ENCODE measurements at places on chromosomes 2 and 18.

DNA sequence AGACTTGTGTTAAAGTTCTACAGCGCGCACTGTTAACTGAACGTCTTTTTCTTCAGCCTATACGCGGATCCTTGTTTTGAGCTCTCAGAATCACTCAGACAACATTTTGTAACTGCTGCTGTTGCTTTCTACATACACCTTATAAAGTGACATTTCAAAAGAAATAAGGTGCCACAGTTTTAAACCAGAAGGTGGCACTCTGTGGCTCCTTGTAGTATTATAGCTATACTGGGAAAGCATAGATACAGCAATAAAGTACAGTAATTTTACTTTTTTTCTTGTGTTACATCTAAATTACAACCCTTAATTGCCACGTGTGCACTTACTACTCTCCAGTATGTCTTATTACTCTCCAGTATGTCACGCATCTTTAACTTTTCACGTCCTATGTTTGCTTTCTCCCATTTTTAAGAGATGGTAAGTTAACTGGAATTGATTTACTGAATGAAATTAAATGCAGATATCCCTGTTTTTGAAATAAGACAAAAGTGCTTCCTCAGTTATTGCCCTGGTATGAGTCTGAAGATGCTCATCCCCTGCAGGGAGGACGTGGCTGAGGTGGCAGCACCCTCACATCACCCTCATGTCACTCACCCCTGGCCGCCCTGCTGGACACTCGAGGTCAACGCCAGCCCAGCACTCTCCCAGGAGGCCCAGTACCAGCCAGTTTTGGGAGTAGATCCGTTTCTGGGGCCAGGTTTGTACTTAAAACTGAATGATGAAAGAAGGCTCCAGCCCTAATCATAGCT is 37.8 kb downstream of the GORASP2 start:
- no peaks in the 10 kb centered on the region for H3K27me3 ChIP-seq
- H3K27ac ChIP-seq: no peak overlapping the region
- H3K4me1 ChIP-seq: peaks cover 3% of the 10 kb centered on the region
- DNase-seq: no peak
- no peak overlapping the region for H3K4me3 ChIP-seq

GRCh38 chr2:233165543-233165894 is 86.0 kb upstream of the ATG16L1 start:
- H3K27ac ChIP-seq: no peak overlapping the region
- H3K4me3 ChIP-seq: no peak overlapping the region
- DNase-seq: no peak
- H3K27me3 ChIP-seq: peaks cover 12% of the 10 kb centered on the region
- H3K36me3 ChIP-seq: no peaks in the 10 kb centered on the region
- H3K4me1 ChIP-seq: no peaks in the 10 kb centered on the region

DNA sequence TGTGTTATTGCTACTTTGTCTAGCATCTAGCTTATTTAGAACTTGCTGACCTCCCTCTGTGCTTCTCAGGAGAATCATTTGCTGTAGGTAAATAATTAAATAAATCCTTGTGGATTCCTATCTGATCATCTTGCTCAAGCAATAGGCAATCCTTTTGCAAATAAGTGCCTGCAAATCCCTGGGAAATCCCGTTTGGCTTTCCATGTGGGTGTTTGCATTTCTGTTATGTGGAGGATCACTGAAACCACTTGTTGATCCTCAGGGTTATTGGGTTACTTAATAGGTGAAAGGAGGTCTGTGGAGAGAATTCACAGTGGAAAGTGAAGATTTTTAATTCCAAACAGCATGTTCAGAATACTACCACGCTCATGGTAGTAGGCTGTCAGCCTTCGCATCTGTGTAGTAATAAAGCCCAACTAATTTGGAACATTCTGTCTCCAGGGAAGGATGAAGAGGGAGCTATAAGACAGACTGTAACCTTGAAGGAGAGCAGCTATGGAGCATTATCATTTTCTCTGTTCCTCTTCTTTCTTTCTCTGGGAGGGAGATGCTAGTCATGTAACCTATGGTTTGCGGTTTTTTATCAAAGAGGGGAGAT is 72.5 kb downstream of the GULP1 start:
- H3K36me3 ChIP-seq: no peaks in the 10 kb centered on the region
- no peak overlapping the region for H3K27ac ChIP-seq
- no peak for DNase-seq
- no peaks in the 10 kb centered on the region for H3K4me1 ChIP-seq
- H3K4me3 ChIP-seq: no peak overlapping the region

DNA sequence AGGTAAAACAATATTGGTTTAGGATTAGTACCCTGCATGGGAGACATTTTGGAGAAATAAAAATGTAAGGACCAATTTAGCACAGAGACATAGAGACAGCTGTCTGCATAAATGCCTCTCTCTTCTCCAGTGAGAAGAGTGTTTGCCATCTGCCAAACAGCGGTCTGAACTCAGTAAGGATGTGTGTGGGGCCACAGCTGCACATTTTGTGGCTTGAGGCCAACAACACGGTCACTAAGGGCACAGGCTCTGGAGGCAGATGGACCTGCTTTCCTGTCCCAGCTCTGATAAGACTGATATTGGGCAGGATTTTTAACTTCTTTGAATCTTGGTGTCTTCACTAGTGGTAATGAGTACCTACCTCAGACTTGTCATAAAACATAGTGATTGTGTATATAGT is 10.2 kb downstream of the ZBTB14 start:
- peaks cover 2% of the 10 kb centered on the region for H3K36me3 ChIP-seq
- no peaks in the 10 kb centered on the region for H3K27me3 ChIP-seq

GRCh38 chr2:66279024-66279423 is 155.9 kb upstream of the MEIS1 start:
- no peak overlapping the region for H3K4me3 ChIP-seq
- H3K36me3 ChIP-seq: no peaks in the 10 kb centered on the region
- H3K27ac ChIP-seq: no peak overlapping the region
- no peaks in the 10 kb centered on the region for H3K4me1 ChIP-seq
- no peak for DNase-seq

- H3K27me3 ChIP-seq: no peaks in the 10 kb centered on the region
- no peak for DNase-seq
- no peaks in the 10 kb centered on the region for H3K36me3 ChIP-seq
- H3K4me3 ChIP-seq: no peak overlapping the region
- H3K27ac ChIP-seq: no peak overlapping the region
Observed at GRCh38 chr2:118115761-118116160, 27.5 kb downstream of the INSIG2 start.

GRCh38 chr2:240525802-240526201 is 32.0 kb downstream of the ANKMY1 start:
- DNase-seq: no peak
- H3K4me1 ChIP-seq: no peaks in the 10 kb centered on the region

DNA sequence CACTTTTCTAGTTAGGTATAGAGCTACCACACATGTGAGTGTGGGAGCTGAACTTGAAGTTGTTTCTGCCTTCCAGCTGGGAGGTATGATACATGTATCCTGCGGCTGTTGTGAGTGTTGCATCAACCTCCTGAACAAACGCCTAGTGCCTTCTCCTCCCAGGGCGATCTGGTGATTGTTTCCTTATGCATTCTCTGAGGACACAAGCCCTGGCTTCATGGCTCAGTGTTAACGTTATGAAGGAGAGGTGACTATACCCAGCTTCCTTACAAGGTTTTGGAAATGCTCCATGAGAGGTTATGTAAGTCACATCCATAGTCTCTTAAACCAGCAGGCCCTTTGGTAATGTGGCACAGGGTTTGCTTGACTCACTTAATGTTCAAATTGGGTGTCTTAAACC is 64.9 kb downstream of the SPRED2 start:
- H3K27me3 ChIP-seq: no peaks in the 10 kb centered on the region
- peaks cover 19% of the 10 kb centered on the region for H3K4me1 ChIP-seq
- H3K27ac ChIP-seq: no peak overlapping the region
- H3K36me3 ChIP-seq: no peaks in the 10 kb centered on the region
- peak; percentile 98 for DNase-seq
- H3K4me3 ChIP-seq: no peak overlapping the region

GRCh38 chr2:73981081-73982001 is 3.4 kb upstream of the TET3 start:
- no peak for DNase-seq
- no peaks in the 10 kb centered on the region for H3K27me3 ChIP-seq
- H3K4me3 ChIP-seq: no peak overlapping the region
- no peak overlapping the region for H3K27ac ChIP-seq

DNA sequence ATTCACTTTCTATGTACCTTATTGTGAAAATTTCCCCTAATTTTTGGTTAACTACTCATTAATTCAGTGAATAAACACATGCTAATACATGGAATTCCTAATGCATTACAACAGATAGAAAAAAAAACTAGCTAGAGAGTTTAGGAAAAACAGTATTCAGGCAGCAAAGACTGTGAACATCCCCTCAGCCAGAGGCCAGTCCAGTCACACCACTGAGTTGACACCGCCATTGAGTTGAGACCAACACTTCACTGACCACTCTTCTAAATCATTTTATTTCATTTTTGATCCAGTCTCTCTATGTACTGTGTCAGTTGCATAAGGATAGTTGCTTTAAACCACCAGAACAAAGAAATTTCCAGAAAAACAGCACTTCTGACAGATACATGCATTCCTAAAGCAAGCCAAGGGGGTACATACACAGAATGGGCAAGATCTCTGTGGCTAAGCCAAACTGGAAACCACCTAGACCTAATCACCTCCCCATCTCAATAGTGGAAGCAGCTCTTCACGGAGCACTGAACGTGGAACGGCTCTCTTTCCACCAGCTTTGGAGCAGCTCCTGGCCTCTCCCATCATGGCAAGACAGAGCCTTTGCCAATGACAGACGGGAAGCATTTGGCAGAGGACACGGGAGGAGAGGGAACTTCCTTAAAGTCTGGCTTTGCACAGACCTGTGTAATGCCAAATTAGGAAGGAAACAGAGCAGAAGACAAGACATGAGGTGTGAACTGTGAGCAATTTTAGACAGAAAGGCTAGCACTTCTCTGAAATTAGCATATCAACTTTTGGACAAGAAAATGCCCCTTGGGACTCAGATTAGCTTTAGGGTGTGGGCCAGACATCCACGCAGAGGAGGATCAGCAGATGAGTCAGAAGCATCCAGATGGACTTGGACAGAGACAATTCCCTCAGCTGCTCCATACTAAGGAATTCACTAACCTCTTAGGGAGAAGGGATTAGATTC is 36.4 kb downstream of the CACNB4 start:
- peak overlapping the region; percentile 34 for H3K27ac ChIP-seq
- H3K4me3 ChIP-seq: no peak overlapping the region
- H3K27me3 ChIP-seq: peaks cover 1% of the 10 kb centered on the region

GRCh38 chr2:191030521-191031154 is 16.7 kb upstream of the STAT1 start:
- H3K36me3 ChIP-seq: no peaks in the 10 kb centered on the region
- peak; percentile 49 for DNase-seq
- H3K27me3 ChIP-seq: no peaks in the 10 kb centered on the region
- H3K4me1 ChIP-seq: peaks cover 6% of the 10 kb centered on the region
- no peak overlapping the region for H3K27ac ChIP-seq

DNA sequence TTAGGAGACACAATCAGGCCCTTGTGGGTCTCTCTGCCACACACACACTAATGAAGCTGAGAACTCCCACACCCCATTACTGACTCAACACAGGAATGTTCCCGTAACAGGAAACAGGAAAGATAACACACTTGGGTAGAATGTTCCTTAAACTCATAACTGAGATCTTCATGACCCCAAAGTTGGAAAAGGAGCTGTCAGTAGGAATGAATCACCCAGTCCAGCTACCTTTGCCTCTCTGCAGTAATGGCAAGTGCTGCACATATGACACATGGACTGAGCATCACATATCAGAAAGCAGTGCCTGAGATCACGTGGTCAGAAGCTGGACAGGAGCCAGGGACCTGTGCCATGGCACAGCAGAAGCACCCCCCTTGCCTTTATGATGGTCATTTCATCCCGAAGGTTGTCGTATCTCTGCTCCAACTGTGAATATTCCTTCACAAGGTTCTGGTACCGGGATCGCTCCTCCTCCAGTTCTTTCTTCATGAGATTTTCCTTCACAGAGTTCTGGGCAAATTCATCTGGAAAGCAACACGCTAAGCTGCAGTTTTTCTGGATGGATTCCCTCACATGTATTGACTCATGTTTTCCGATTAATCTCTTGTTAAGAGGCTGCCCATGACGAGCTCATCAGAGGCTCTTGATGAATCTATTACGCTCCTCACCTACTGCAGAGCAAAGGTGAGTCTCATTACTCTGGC is 65.4 kb upstream of the ACAA2 start:
- no peak overlapping the region for H3K4me3 ChIP-seq
- no peaks in the 10 kb centered on the region for H3K36me3 ChIP-seq
- H3K27ac ChIP-seq: no peak overlapping the region
- H3K27me3 ChIP-seq: peaks cover 8% of the 10 kb centered on the region
- no peaks in the 10 kb centered on the region for H3K4me1 ChIP-seq

GRCh38 chr2:98547092-98547790 is 61.1 kb downstream of the COA5 start:
- DNase-seq: no peak
- no peak overlapping the region for H3K27ac ChIP-seq
- peaks cover 11% of the 10 kb centered on the region for H3K36me3 ChIP-seq
- H3K4me3 ChIP-seq: no peak overlapping the region
- no peaks in the 10 kb centered on the region for H3K27me3 ChIP-seq

DNA sequence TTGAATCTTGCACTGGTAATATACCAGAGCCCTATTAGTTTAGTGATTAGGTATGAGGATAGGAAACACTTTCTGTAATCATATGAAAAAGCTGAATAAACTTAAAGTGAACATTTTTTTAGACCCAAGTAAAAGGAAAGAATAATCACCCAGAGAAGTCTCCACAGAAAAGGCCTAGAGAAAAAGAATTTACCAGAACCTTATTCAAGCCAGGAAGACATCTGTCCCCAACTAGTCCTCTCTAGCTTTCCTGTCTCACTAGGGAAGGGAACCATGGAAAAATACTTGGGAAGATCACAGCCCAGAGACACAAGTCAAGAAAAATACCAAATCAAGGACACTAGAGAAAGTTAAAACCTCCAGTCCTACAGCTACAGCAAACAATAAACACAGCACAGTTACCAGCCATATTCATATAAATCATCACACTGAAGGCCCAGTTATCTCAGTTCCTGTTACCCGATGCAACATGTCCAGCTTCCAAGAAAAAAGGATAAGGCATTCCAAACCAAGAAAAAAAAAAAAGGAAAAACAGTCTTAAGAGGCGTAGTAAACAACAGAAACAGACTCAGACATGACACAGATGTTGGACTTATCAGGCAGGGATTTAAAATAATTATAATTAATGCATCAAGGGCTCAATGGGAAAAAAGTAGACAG is 461.5 kb downstream of the IRS1 start:
- H3K4me1 ChIP-seq: peaks cover 2% of the 10 kb centered on the region
- H3K27ac ChIP-seq: no peak overlapping the region
- no peaks in the 10 kb centered on the region for H3K27me3 ChIP-seq
- no peak overlapping the region for H3K4me3 ChIP-seq
- no peaks in the 10 kb centered on the region for H3K36me3 ChIP-seq

DNA sequence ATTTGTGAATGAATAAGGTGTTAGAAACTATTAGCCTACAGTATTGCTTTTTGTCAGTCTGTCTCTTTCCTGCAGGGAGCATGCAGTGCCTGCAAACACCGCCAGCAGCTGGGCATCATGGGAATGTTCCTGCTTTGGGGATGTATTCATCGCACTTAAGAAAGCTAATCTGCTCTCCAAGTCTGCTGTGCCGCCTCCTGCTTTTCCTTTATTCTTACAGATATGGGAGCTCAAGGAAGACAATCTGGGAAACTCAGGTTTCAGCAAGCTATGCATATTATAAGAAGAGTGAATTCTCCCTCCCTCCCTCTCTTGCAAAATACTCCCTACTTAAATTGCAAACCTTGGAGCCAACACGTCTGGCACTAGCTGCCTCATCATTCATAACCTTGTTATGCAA is 479.2 kb upstream of the ACVR2A start:
- no peaks in the 10 kb centered on the region for H3K36me3 ChIP-seq
- H3K27me3 ChIP-seq: no peaks in the 10 kb centered on the region
- H3K4me3 ChIP-seq: no peak overlapping the region
- H3K4me1 ChIP-seq: no peaks in the 10 kb centered on the region
